ENCODE measurements at places on chromosomes 3 and 15.

DNA sequence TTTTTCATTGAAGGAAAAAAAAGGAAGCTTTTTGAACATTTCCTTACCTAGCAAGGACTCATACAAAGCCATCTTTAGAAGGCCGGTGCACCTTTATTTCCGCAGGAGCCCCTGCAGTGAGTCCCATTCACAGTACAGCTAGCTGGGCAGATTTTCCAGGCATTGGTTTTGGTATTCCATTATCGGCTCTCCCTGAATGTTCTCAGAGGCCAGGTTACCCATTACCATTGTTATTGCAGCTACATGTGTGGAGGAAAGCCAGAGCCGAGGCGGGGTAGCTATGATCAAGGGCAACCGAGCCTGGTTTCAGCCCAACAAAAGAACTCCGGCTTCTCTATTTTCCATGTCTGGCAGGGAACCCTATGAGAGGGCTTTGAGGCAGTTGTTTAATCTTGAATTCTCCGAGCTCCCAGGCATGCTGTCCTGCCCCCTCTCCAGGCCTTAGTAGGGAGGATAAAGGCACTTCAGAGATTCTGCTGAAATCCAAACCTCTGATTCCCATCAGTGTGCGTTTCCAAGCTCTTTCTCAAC lies 100.3 kb downstream of the LRRK1 start:
- no peak for DNase-seq

- DNase-seq: no peak
Measured at GRCh38 chr3:147119989-147120388, 286.4 kb downstream of the ZIC4 start.

DNA sequence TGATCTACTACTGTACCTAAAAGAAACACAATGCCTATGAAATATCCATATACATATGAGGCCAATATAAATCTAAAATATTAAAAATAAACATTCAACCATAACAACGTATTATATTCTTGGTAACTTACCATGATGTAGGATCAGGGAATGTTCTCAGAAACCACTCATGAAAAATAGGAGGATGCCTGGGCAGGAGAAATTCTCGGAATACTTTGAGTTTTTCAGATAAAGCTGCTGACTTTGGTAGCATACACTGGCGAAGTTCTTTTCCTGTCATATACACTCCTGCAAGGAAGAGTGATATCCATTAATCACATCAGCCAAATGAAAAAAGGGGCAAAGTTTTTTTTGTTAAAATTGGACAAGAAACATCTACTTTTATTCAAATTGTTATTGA lies 11.3 kb upstream of the XRN1 start:
- no peak for DNase-seq

- no peak for DNase-seq
Measured at GRCh38 chr3:194976049-194976451, 290.4 kb downstream of the FAM43A start.

DNA sequence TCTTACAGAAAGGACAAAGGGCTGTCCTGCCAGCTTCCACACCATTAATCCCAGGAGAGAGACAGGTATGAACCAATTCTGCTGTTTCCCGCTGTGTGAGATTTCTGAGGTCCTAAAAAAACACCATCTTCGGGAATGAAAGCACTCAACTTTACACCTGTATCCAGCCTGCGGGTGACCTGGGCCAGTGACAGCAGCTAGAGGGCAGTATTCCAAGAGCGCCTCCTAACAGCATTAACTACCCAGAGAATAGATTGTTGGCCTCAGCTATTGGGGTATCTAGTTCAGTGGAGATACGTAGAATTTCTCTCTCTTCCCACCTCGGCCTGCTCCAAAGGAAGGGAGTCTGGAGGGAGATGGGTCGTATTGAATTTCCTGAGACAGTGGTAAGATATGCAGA lies 55.1 kb downstream of the WDR76 start:
- no peak for DNase-seq

GRCh38 chr3:99753268-99753975 lies 64.2 kb upstream of the CMSS1 start:
- peak; percentile 15 for DNase-seq

GRCh38 chr3:15462451-15462850 lies 35.1 kb downstream of the EAF1 start:
- DNase-seq: no peak

GRCh38 chr3:183833516-183833915 lies 8.1 kb upstream of the MAP6D1 start:
- no peak for DNase-seq

- no peak for DNase-seq
Measured at GRCh38 chr15:100663086-100663914, 60.9 kb downstream of the ASB7 start.

- no peak for DNase-seq
Measured at GRCh38 chr15:39719109-39719508, 63.5 kb downstream of the FSIP1 start.

- no peak for DNase-seq
Measured at GRCh38 chr15:88911766-88912118, 1.4 kb downstream of the MFGE8 start.

GRCh38 chr15:62145015-62145735 lies 19.9 kb downstream of the C2CD4B start:
- DNase-seq: no peak

- DNase-seq: no peak
Measured at GRCh38 chr15:58875343-58875742, 58.1 kb downstream of the SLTM start.

DNA sequence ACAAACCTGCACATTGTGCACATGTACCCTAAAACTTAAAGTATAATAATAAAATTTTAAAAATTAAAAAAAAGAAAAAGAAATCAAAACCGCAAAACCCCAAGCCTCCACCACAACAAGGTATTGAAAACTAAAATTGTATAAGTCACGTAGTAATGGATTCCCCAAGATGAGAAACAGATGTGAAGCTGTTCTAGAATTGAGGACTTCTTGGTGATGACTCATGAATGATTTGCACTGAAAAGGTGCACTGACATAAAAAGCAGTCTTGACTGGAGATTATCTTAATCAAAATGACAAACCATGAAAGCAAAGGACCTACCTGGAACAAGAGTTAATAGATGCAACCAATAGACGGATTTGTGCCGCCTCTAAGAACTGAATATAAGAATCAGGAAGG lies 225.8 kb downstream of the MYRIP start:
- DNase-seq: no peak

DNA sequence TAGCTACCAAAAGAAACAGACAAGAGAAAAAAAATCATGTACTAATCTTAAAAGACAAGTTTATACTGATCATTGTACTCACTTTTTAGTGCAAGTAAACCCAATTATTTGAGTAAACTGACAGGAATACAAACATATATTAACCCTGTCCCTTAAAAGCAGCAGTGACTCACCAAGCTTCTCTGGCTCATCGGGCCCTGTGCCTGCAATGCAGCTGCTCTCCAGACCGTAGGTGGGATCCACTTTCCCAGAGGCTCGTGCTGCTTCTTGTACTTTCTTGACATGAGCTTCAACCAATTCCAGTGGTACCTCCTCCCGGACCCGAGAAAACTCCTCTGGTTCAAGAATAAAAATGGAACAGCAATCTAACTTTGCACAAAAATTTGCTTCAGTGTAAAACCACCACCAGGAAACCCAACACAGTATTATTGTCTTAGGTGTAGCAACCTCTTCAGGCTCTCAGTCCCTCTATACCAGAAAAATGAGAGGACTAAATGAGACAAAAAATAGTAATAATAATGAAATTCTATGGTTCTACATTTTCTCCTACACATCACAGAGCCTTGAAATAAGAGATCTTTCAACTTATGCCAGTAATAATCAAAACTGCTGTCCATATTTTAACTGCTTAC lies 82.6 kb upstream of the CSPG5 start:
- no peak for DNase-seq

DNA sequence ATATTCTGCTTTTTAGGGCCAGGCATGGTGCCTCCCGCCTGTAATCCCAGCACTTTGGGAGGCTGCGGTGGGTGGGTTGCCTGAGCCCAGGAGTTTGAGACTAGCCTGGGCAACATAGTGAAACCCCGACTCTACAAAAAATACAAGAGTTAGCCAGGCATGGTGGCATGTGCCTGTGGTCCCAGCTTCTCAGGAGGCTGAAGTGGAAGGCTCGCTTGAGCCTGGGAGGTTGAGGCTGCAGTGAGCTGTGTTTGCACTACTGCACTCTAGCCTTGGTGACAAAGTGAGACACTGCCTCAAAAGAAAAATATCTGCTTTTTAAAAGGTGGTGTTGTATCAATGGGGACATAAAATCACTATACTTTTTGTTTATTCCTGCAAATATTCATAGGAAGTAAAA lies 112.8 kb downstream of the C3orf38 start:
- no peak for DNase-seq

- no peak for DNase-seq
Measured at GRCh38 chr3:7190095-7190494, 329.2 kb downstream of the GRM7 start.

DNA sequence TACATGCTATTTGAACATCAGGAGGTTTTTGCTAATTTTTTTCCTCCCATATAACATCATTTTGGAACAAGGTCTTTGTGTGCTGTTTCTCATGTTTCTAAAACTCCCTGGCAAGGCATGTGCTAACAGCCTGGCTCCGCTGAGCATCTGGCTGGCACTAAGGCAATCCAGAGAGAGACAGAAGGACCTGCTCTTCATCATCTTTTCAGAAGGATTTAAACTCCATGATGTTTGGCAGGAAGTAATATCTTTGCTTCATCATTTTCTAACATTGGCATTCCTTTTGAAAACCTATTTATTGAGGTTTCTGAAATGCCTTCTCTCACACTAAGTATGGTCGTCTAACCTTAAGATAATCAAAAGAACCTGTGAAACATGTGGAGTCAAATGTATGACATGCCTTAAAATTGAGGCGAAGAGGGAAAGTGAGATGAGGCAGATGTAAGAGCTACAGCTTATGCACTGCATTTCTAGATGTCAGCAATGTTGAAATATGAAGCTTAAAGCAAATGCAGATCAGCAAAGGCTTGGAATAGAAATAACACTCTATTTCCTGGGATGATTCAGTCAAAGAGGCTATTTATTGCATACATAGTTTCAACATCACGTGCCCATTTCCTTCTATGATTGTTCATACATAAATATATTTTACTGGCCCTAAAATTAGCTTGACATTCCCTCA lies 592.0 kb downstream of the ZNF385D start:
- DNase-seq: no peak

GRCh38 chr15:83835479-83835878 lies 181.6 kb downstream of the ADAMTSL3 start:
- no peak for DNase-seq

All from CD4-positive, alpha-beta T cell treated with Interleukin-17A for 4 hours (primary cell).